ENCODE measurements at places on chromosomes 1 and 21. TPM values are rescaled to one million over a fixed set of nuclear protein-coding genes. Genes with fewer than 3 reads are reported as not detected.
A peak's percentile ranks its signal among the peaks of the same experiment; 100 is the strongest.

DNA sequence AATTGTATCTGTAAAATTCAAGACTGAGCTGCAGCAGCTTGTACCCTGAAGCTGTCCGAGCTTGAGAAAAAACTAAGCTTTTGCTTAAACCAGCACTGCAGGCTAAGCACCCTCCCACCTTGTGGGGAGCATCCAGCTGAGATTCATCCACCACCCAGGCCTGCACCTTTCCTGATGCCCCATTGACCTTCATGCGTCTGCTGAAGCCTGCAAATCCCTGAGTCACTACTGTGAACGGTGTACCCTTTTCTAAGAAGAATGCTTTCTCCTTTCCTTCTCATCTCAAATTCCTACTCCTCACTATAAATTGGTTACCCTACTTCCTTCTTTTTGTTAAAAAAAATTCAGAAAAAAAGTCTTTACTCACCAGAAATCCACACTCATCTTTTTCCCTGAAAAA is 90.9 kb upstream of the RGS18 start:
- no peak for DNase-seq
- H3K4me1 ChIP-seq = peaks cover 3% of the 10 kb centered on the region
- H3K36me3 ChIP-seq = no peaks in the 10 kb centered on the region
- no peak overlapping the region for H3K27ac ChIP-seq
- no peaks in the 10 kb centered on the region for H3K27me3 ChIP-seq

GRCh38 chr1:212247179-212247721 is 38.0 kb upstream of the PPP2R5A start:
- no peak overlapping the region for H3K4me3 ChIP-seq
- H3K27me3 ChIP-seq = peaks cover 7% of the 10 kb centered on the region
- no peak for DNase-seq
- no peak overlapping the region for H3K27ac ChIP-seq
- H3K4me1 ChIP-seq = peaks cover 2% of the 10 kb centered on the region

DNA sequence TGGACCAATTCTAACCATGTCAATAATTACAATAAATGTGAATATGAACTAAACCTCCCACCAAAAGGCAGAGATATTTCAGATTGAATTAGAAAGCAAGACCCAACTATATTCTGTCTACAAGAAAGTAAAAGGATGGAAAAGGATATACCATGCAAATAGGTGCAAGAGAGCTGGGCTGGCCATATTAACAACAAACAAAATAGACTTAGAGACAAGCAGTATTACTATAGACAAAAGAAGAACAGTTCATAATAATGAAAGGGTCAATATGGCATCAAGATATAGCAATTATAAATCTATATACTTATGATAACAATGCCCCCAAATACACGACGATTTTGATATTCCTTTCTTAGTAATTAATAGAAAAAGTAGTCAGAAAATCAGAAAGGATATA is 67.3 kb upstream of the IFFO2 start:
- H3K4me3 ChIP-seq = no peak overlapping the region
- no peak for DNase-seq
- no peaks in the 10 kb centered on the region for H3K4me1 ChIP-seq

The NPPA gene
- not detected for total RNA-seq

The TRIM33 gene
- 66.5 TPM for total RNA-seq

The TDRD10 gene
- total RNA-seq = not detected

DNA sequence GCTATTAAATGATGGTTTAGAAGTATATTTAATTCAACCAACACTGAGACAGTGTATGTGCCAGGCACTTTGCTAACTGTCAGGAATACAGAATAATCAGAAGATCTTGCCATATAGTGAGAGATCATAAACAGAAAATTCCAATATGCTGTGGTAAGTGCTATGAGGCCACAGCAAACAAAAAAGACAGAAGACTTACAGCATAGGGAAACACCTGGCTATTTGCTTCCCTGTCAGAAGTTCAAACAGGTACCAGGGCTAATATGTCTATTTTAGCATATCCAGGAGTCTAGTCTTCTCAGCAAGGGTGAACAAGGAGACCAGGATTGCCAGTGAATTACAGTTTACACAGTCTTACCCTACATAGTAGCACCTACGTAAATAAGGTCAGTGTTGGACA is 30.4 kb downstream of the TRIT1 start:
- no peaks in the 10 kb centered on the region for H3K27me3 ChIP-seq
- H3K27ac ChIP-seq = peak overlapping the region; percentile 20
- no peak overlapping the region for H3K4me3 ChIP-seq
- peaks cover 22% of the 10 kb centered on the region for H3K36me3 ChIP-seq
- no peak for DNase-seq
- peaks cover 13% of the 10 kb centered on the region for H3K4me1 ChIP-seq

DNA sequence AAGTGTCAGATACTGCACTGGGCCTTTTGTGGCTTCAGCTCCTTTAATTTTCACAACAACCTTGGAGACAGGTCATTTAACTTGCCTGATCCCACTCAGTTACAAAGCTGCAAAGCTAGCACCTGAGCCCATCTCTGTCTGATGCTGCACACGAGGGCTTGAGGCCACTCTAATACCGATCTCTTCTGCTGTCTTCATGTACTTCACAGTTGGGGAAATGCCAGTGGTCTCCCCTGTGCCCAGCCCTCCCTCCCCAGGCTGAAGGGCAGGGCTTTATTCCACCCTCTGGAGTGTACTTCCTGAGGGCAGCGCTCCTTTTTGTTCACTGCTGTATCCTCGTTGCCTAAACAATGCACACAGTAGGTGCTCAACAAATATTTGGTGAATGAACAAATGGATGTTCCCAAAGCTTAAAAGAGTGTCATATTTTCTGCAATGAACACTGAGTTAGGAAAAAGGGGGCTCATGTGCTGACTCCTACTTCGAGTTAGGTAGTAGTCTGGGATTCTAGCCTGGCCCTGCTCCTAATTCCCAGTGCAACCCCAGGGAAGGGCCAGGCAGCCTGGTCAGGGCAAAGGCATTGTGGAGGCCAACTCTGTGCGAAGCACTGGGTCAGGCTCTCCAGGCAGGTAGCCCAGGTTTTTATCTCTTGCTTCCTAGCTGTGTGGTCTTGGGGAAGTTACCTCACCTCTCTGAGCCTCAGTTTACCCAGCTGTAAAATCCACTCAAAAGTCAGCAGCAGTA is 1.1 kb downstream of the TMCO4 start:
- peaks cover 15% of the 10 kb centered on the region for H3K27me3 ChIP-seq
- H3K27ac ChIP-seq = no peak overlapping the region
- H3K4me3 ChIP-seq = peak overlapping the region; percentile 69
- peaks cover 12% of the 10 kb centered on the region for H3K4me1 ChIP-seq
- DNase-seq = no peak

DNA sequence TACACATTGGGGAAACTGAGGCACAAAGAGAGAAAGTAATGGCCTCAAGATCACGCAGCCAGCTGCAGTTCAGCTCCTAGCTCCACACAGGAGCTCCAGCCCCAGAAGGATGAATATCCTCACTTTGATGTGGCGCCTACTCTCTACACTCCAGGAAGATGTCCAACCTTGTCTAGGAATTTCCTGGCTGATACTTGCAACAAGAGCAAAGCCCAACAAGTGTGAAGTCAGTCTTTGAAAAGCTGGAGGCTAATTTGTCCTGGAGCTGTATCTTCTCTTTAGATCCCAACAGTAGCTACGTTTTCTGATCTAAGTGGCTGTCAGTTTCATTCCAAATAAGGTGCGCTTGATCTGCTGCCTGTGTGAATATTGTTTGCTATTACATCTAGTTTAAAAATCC is 344.9 kb downstream of the PTPRU start:
- H3K4me3 ChIP-seq = no peak overlapping the region
- peaks cover 19% of the 10 kb centered on the region for H3K27me3 ChIP-seq
- H3K27ac ChIP-seq = no peak overlapping the region
- H3K4me1 ChIP-seq = peaks cover 27% of the 10 kb centered on the region
- DNase-seq = no peak

GRCh38 chr1:85544689-85545215 is 35.8 kb upstream of the CCN1 start:
- H3K27me3 ChIP-seq = no peaks in the 10 kb centered on the region
- H3K4me3 ChIP-seq = no peak overlapping the region
- peaks cover 9% of the 10 kb centered on the region for H3K4me1 ChIP-seq
- DNase-seq = no peak

DNA sequence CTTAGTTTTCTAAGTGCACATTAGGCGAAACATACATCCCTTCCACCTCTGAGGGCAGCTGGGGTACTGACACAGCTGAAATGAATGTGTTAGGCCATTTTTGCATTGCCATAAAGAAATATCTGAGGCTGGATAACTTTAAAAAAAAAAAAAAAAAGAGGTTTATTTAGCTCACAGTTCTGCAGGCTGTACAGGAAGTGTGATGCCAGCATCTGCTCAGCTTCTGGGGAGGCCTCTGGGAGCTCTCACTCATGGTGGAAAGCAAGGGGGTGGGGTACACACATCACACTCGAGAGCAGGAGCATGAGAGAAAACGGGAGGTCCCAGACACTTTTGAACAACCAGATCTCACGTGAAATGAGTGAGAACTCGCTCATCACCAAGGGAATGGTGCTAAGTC is 158.1 kb downstream of the PSMG1 start:
- no peak overlapping the region for H3K27ac ChIP-seq
- no peaks in the 10 kb centered on the region for H3K36me3 ChIP-seq
- no peak overlapping the region for H3K4me3 ChIP-seq
- peaks cover 12% of the 10 kb centered on the region for H3K4me1 ChIP-seq
- DNase-seq = no peak

DNA sequence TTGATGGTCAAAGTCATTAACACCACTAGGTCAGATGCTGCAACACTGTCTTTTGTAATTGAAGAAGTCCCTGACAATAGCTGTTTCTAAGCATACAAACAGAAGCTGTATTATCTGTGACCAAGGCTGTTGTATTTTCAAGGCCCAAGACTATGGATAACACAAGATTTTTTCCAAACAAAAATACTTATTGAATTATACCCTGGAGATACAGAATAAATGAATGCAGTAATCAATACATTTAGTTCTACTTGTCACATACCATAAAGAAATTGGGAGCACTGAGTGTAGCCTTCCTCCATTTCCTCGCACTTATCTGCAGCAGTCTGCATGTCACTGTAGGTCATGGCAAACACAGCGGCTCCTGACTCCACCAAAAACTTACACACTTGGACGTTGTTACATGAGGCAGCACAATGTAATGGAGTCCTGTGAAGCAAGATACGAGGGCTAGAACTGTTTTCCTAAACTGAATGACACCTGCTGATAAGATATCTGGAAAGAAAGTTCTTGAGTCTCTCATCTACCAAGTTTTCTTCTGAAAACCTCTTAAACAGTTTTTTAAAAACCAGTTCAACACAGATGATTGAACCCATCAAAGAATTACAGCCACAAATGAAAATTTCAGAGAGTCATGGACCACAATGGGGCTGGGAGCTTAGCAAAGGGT is 56.9 kb downstream of the TP53BP2 start:
- no peak for DNase-seq
- no peaks in the 10 kb centered on the region for H3K27me3 ChIP-seq
- peaks cover 33% of the 10 kb centered on the region for H3K36me3 ChIP-seq
- peak overlapping the region; percentile 43 for H3K27ac ChIP-seq
- peaks cover 18% of the 10 kb centered on the region for H3K4me1 ChIP-seq

GRCh38 chr1:84259989-84260388 is 41.5 kb upstream of the SAMD13 start:
- H3K27ac ChIP-seq = peak overlapping the region; percentile 94
- peaks cover 69% of the 10 kb centered on the region for H3K4me1 ChIP-seq
- H3K36me3 ChIP-seq = peaks cover 8% of the 10 kb centered on the region
- no peaks in the 10 kb centered on the region for H3K27me3 ChIP-seq
- H3K4me3 ChIP-seq = peak overlapping the region; percentile 12

The CDC73 gene
- 62.7 TPM for total RNA-seq

DNA sequence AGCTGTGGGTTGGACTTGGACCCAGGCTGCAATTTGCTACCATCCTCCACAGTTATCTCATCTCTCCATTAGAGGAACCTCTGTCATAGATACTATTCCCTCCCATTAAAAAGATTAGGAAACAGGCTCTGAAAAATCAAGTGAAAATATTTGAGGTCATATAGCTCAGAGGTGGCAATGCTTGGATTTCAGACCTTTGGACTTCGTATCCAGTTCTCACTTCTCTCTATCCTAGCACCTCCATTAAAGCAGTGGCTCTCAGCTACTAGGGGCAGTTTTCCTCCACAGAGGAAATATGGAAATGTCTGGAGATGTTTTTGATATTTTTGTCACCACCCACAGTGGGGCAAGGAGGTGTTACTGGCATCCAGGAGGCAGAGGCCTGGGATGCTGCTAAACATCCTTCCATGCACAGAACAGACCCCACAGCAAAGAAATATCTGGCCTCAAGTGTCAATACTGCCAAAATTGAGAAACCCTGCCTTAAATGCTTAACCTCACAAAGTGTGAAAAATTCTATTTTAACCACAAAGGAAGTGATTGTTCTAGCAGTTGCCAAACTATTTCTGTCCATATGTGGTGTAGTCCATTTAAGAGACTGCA is 54.1 kb downstream of the C8A start:
- no peak overlapping the region for H3K4me3 ChIP-seq
- H3K36me3 ChIP-seq = no peaks in the 10 kb centered on the region
- H3K27ac ChIP-seq = no peak overlapping the region
- no peak for DNase-seq
- H3K4me1 ChIP-seq = peaks cover 9% of the 10 kb centered on the region

DNA sequence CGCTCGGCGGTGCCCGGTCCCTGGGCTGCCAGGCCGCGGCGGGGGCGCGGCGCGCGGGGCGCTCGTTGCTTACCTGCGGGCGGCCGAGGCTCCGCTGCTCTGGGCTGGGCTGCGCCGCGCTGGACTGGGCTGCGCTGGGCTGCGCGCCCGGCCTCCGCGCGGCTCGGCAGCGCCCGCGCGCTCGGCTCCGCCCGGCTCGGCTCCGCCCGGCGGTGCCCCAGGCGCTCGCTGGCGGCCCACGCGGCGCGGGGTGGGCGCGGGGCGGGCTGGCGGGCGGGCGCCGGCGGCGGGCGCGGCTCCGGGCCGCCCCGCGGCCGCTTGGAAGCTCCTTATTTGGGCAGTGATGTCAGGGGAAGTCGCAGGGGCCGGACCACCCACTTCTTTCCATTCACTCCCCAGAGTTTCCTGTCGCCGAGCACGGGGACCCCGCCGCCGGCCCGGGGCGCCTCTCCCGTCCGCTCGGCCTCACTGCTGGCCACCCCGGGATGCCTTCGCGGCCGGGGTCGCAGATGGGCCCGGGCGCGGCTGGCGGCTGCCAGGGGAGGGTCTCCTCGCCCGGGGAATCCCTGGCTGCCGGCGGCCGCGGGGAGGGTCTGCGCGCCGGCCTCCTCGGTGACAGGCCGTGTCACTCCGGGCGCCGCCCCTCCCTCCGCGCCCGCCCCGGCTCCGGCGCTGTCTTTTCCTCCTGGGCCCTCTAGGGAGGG is 177.7 kb upstream of the EDN2 start:
- H3K4me3 ChIP-seq = peak overlapping the region; percentile 45
- H3K27me3 ChIP-seq = peaks cover 77% of the 10 kb centered on the region
- DNase-seq = peak; percentile 31

- H3K27me3 ChIP-seq = peaks cover 4% of the 10 kb centered on the region
- no peak overlapping the region for H3K4me3 ChIP-seq
- no peak for DNase-seq
- H3K27ac ChIP-seq = no peak overlapping the region
- no peaks in the 10 kb centered on the region for H3K36me3 ChIP-seq
These were observed 20.9 kb downstream of the SLAMF1 start for GRCh38 chr1:160625725-160626498.

- H3K4me3 ChIP-seq = peak overlapping the region; percentile 66
- H3K36me3 ChIP-seq = no peaks in the 10 kb centered on the region
- peaks cover 26% of the 10 kb centered on the region for H3K27me3 ChIP-seq
- no peak overlapping the region for H3K27ac ChIP-seq
- H3K4me1 ChIP-seq = peaks cover 15% of the 10 kb centered on the region
These were observed 434 bp downstream of the EVA1B start for GRCh38 chr1:36322786-36323635.

- H3K27me3 ChIP-seq = no peaks in the 10 kb centered on the region
- no peaks in the 10 kb centered on the region for H3K36me3 ChIP-seq
- H3K27ac ChIP-seq = no peak overlapping the region
- DNase-seq = no peak
- H3K4me1 ChIP-seq = no peaks in the 10 kb centered on the region
These were observed 37.9 kb downstream of the LRRIQ3 start for GRCh38 chr1:74160046-74160445.

All from progenitor cell of endocrine pancreas (in vitro differentiated cells).